ENCODE measurements at places on chromosomes 7 and 10. TPM values are rescaled to one million over a fixed set of nuclear protein-coding genes. Genes with fewer than 3 reads are reported as not detected.

- DNase-seq = no peak
Measured at GRCh38 chr10:126476246-126476645, 88.0 kb upstream of the ADAM12 start.

- peak; percentile 11 for DNase-seq
Measured at GRCh38 chr10:74432841-74433594, 282.0 kb downstream of the ADK start.

DNA sequence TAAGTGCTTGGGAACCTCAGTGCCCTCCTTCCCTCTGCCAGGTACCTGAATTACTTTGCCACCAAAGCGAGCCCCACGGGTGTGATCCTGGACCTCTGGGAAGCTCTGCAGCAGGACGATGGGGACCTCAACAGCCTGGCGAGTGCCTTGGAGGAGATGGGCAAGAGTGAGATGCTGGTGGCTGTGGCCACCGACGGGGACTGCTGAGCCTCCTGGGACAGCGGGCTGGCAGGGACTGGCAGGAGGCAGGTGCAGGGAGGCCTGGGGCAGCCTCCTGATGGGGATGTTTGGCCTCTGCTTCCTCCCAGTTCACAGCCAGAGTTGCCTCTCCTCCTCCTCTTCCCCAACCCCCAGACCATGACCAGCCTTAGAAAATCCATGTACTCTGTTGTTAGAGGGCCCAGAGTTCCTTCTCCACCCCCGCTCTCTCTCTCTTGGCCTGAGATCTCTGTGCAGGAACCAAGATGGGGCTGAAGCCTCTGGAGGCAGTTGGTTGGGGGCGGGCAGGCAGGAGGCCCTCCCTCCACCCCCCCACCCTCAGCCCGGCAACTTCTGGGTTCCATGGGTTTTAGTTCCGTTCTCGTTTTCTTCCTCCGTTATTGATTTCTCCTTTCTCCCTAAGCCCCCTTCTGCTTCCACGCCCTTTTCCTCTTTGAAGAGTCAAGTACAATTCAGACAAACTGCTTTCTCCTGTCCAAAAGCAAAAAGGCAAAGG is 19.8 kb upstream of the SLC29A3 start:
- no peak for DNase-seq

DNA sequence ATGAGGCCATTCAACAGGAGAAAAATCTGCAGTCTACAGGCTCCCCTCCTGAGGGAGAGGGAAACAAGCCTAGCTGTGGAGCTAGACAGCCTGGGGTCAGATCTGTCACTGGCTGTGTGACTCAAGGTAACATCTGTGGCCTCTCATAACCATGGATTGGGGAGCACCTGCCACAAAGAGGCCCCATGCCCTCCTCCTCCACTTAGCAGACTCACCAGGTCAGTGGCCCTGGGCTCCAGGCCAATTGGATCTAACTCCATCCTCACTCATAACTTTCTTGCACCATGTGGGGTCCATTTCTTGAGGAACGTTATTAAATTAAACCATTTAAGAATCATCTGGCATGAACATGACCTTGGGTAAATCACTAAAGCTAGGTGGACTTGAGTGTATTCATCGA is 1.8 kb downstream of the GDF10 start:
- no peak for DNase-seq

DNA sequence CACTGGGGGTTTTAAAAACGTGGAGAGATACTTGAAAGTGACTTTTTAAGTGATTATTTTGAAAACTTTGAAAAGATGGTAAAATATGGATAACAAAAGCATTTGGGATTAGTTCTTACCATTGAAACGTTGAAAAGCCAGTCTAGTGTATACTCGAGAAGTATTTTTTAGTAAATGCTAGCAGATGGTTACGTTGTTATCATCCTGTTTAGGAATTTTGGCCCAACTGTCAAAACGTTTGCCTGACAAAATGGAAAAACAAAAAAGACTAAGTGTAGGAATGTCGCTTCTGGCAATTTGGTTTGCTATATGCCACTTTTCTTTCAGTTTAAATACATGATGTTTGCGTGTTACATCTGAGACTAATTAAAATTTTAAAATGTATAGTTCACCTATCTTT is 1.2 kb downstream of the RBM33 start:
- no peak for DNase-seq

- no peak for DNase-seq
Measured at GRCh38 chr7:150941351-150942000, 36.6 kb downstream of the KCNH2 start.

GRCh38 chr10:72061491-72061890 is 26.9 kb downstream of the SPOCK2 start:
- no peak for DNase-seq

DNA sequence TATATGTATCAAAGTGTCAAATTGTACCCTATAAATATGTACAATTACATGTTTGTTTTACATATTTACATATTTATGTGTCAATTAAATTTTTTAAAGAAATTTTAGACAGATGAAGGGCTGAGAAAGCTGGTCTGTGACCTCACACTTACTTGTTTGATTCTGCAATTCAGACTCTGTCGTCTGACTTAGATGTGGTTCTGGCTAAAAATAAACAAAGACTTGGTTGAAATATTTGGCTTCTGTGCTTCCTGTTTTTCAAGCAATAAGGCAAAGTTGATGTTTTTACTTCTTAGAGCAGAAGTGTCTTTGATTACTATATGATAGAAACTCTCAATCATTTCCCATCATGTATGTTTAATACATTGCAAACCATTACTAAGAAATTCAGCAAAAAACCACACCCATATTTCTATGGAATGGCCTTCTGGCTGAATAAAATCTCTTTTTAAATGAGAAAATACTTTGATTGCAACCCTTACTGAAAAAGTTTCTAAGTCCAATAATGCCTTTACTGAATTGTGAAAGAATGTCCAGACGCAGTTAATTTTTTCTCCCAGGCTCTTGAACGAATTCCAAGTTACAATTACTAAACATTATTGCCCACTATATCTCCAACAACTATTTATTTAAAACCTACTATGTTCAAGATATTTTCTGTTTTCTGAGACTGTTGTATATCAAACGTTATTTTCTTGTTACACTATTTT is 59.5 kb upstream of the PRKG1 start:
- DNase-seq = no peak

GRCh38 chr10:126196281-126196680 is 192.0 kb downstream of the ADAM12 start:
- no peak for DNase-seq

- DNase-seq = no peak
Measured at GRCh38 chr10:80100116-80100515, 21.7 kb downstream of the TMEM254 start.

DNA sequence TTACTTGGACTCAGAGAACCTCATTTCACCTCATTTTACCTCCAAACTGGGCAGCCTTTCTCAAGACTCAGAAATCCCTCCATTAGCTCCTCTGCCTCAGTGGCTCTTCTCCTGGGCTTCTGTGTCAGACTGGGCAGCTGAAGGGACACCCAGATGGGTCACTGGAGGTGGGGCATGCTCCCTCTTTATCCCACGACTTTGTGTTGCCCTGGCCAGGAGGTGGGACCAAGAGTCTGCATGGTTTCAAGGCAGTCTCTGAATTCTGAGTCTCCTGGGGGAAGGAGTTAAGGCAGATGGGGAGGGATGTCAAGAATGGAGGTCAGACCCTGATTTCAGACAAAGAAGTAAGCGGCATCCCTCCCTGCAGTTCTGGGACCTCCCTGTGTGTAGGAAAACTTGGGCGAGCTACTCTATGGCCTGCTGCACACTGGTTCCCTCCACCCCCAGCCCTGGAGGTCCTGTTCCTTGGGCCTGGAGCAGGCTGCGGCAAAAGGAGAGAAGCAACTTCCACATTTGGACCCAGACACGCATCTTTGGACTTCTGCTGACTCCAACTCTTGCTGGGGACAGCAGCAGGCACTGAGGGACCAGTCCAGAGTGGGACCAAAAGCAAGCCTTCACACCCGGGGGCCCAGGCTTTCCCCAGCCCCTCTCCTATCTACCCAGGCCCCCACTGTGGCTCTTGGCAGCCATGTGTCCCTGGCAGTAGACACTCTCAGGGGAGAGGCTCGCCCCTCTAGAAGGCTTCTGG is 10.8 kb downstream of the POLL start:
- DNase-seq = no peak

DNA sequence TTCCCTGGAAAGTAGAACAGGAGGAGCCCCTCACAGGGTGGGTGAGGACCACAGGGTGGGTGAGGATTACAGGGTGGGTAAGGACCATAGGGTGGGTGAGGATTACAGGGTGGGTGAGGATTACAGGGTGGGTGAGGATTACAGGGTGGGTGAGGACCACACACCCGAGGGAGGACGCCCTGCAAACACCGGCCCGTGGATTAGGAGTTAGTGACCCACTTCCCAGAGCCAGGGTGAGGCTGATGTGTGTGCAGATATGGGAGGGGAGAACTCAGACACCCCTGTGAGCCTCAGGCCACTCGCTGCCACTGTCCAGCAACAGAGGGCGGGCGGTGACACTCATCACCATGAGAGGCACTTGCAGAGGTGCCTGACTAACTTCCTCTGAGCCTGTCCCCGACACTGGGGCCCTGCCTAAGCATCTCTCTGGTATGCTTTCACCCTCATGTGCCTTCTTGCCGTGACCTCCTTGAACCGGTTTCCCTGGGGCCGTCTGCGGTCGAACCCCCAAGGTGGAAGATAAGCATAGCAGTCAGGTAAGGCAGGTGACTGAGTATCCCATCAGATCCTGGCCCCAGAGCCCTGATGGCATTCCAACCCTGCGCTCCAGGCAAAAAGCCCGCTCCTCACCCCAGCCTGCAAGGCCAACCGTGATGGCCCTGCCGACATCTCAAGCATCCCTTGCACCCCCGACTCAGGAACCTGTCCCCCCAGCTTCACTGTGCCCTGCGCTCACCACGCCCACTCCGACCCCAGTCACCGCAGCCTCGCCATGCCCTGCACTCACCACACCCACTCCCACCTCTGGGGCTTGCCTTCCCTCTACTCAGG is 74.1 kb downstream of the FAM53B start:
- DNase-seq = no peak

GRCh38 chr10:119413093-119413453 is 129.4 kb downstream of the RGS10 start:
- DNase-seq = no peak

- no peak for DNase-seq
Measured at GRCh38 chr10:52379287-52379686, 65.2 kb downstream of the DKK1 start.

DNA sequence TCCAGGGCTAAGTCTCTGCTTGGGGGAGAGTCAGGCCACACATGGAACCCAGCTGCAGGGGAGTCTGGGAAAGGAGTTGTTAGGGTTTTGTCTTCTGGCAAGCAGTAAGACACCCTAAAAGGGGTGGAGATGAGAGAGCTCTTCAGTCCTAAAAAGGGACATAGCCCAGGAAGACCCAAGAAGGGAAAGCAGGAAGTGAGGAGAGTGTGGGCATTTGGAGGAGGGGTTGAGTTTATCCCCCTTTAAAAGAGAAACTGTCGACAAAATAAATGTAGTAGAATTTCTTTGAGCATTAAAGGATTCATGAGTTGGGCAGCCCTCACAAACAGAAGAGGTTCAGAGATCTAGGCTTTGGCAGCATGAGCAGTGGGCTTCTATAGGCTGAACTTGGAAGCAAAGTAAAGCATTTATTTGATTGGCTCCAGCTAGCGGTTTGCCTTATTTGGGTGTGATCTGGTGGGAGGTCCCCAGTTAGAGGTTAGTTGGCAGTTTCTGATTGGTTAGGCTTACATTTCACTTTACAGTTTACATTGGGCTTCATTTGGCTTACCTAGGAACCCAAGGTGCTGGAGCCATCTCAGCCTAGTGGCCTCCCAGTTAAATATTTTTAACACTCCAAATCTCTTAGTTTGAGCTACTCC is 246.7 kb downstream of the CAMK1D start:
- DNase-seq = no peak

- no peak for DNase-seq
Measured at GRCh38 chr7:28661826-28662595, 249.7 kb downstream of the CREB5 start.

DNA sequence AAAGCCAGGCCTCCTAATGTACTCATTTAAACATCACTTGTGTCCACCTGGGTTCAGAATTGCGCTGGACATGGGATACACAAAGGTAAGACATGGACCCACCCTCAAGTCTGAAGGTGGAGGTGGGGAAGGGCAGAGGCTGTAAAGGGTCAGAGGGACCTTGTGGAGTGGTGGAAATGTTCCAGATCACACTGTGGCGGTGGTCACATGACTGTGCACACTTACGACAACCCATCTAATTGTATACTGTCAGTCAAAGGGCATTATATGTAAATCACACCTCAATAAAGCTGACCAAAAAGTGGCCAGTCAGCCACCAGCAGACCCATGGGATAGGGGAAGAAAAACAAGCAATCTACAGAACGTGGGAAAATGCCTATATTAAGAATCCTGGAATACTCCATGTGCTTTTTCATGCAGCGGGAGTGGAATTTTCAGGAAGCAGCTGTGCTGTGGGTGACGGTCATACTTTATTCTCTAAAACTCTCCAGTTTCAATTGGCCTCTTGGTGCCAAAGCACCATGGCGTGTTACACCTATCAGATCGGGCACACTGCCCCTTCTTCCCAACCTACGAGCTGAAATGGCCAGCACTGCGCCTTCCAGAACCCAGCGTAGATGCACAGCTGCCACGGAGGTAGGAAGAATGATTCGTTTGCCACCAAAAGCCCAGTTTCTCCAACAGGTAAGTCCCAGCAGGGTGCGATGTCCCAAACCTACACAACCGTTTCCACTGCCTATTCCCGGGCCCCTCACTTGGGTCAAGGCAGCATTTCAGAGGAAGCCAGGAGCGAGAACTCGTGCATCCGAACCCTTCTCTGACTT is 69.8 kb downstream of the PRKAG2 start:
- DNase-seq = no peak

Gene POT1
- 34.6 TPM for total RNA-seq

Gene DOCK4
- 7.2 TPM for total RNA-seq

Gene TFPI2
- total RNA-seq = 6.5 TPM

Gene UNCX
- not detected for total RNA-seq

Gene FOXP2
- total RNA-seq = 0.12 TPM

Gene MMD2
- total RNA-seq = not detected

Gene OPN4
- not detected for total RNA-seq

Gene HOXA7
- total RNA-seq = not detected

Gene PRLHR
- total RNA-seq = not detected

Gene ASB4
- not detected for total RNA-seq

All from A172 (cell line).